Left ventricle myocardium superior (tissue), 1 donor: ENCODE measurements at places on chromosomes 7 and 10. TPM values are rescaled to one million over a fixed set of nuclear protein-coding genes. Genes with fewer than 3 reads are reported as not detected.
A peak's percentile ranks its signal among the peaks of the same experiment; 100 is the strongest.

DNA sequence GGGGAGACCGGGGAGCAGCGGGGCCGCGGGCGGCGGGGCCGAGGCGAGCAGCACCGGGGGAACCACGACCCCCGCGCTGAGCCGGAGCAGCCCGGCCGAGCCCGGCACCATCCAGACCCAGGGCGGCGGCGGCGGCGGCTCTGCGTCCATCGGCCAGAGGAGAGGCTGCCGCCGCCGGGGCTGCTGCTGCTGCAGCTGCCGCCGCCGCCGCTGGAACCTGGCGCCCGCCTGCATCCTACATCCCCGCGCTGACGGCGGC, 190 bp downstream of the TCERG1L start:
- DNase-seq = no peak

DNA sequence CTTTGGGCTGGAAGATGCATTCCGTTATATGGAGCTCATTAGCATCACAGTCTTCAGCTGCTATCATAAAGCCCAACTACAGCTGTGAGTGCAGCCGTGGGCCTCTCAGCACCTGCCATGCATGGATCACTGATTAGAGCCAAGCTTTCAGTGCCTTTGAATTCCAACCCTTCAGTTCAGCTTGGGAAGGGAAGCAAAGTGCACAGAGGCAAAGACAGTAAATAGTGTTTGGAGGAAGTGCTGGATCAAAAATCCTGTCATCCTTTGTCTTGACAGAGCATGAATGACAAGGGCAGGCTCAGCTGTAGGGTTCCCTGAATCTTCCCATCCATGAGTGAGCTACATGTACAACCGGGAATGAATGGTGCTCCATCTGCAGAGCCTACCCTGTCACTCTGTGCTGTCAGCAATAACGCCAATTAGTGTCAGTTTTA, 153.7 kb downstream of the DNAJB9 start:
- no peak for DNase-seq

DNA sequence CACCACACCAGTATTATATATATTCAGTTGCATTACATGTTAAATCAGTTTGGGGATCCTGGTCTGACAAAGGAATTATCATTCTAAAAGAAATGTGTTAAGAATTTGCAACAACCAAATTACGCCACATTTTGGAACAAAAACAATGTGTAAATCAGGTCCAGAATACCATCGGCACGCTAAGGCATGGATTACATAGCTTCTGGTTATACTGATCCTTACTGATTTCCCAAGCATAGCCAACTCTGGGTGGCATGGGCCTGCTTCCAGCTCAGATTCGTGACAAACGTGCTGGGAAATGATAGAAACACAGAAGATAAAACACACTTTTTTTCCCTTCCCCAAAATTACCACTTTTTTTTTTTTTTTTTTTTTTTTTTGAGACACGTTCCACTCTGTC, 660.0 kb downstream of the SORCS1 start:
- no peak for DNase-seq

DNA sequence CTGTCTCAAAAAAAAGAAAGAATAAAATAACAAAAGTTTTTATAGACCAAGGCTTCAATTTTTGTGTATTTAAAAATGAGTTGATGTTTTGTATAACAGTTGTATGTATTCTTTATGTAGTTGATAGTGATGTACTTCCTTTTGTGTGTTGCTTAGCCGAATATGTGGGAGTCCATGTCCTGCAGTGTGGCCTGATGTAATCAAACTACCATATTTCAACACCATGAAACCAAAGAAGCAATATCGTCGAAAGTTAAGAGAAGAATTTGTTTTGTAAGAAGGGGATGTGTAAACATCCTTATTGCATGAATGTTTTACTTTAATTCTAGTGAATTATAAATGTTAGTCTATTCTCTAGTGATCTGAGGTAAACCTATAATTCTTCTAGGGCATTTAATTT, 56.6 kb downstream of the MPLKIP start:
- DNase-seq = no peak

DNA sequence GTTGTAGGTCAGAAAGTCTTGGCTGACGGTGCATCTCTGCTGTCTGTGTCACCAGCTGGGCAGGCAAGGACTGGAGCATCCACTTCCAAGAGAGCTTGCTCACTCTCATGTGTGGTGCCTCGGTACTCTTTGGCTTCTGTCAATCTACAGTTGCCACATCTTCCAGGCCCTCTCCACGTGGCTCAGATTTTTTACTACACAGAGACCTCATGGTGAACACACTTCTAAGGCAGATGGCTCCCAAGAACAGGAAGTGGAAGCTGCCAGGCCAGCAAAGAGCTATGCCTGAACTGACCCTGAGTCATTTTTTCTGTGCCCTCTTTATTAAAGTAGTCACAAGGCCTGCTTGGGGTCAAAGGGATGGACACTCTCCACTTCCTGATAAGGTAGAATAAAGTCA, 351.5 kb upstream of the AUTS2 start:
- peak; percentile 34 for DNase-seq

DNA sequence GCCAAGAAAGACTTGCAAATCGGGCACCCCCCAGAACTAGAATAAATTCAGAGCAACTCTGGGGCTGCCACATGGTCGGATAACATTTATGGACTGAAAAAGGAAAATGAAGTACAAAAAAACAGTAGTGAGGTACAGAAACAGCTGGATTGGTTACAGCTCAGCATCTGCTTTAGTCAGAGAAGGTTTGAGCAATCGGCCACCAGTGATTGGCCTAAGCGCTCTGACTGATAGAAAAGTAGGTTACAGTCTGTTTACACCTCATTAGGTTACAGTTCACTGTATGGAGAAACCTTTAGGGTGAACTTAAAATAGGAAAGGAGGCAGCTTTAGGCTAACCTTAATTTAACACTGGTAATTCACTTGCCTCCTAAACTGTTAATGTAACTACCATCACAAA, 102.0 kb upstream of the DKK1 start:
- no peak for DNase-seq

DNA sequence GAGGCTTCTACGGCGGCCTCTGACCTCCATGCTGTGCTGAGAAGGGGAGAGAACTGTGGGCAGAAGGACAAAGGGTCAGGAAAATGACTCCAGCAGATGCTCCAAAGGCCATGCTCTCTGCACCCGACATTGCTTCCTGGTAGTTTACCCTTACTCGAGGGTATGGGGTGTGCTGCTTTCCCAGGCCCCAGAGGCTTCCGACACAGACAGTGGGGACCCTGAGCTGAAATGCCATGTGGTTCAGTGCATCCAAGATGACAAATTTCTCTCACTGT, 130.9 kb downstream of the PTPN20 start:
- DNase-seq = no peak

DNA sequence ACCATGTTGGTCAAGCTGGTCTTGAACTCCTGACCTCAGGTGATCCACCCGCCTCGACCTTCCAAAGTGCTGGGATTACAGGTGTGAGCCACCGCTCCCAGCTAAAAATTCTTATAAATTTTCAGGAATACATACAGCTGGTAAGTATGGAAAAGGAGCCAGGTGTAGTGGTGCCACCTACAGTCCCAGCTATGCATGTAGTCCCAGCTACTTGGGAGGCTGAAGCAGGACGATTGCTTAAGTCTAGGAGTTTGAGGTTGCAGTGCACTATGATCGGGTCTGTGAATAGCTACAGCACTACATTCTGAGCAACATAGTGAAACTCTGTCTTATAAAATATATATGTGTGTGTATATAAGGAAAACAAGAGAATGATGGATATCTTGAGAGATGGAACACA, 19.0 kb downstream of the LDB1 start:
- DNase-seq = no peak

PYROXD2 gene
- total RNA-seq = 11.6 TPM

DNA sequence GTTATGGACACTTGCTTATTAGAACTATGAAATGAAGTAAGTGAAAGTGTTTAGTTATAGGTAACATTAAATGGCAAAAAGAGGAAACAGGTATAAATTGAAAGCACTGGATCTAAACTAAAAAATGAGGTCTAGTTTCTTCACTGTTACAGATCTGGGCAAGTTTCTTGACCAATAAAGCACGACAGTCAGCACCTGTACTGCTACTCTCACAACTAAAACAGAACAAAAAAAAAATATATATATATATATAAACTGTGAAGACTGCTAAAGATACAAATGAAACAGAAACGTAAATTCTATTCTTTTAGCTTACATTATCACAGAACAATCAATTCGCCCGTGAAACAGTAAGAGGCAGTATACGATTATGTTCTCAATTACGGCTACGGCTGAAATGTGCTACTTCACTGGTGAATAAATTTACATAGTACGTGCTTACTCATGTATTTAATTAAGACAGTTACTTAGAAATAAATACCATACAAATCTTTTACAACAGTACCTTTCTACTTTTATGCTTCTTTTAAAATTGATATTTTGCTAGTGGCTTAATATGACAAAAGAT, 4.2 kb downstream of the AHR start:
- DNase-seq = no peak

GRCh38 chr10:78359640-78360091, 326.0 kb downstream of the RPS24 start:
- no peak for DNase-seq
